ENCODE measurements at places on chromosomes 4 and X.
A peak's percentile ranks its signal among the peaks of the same experiment; 100 is the strongest.

DNA sequence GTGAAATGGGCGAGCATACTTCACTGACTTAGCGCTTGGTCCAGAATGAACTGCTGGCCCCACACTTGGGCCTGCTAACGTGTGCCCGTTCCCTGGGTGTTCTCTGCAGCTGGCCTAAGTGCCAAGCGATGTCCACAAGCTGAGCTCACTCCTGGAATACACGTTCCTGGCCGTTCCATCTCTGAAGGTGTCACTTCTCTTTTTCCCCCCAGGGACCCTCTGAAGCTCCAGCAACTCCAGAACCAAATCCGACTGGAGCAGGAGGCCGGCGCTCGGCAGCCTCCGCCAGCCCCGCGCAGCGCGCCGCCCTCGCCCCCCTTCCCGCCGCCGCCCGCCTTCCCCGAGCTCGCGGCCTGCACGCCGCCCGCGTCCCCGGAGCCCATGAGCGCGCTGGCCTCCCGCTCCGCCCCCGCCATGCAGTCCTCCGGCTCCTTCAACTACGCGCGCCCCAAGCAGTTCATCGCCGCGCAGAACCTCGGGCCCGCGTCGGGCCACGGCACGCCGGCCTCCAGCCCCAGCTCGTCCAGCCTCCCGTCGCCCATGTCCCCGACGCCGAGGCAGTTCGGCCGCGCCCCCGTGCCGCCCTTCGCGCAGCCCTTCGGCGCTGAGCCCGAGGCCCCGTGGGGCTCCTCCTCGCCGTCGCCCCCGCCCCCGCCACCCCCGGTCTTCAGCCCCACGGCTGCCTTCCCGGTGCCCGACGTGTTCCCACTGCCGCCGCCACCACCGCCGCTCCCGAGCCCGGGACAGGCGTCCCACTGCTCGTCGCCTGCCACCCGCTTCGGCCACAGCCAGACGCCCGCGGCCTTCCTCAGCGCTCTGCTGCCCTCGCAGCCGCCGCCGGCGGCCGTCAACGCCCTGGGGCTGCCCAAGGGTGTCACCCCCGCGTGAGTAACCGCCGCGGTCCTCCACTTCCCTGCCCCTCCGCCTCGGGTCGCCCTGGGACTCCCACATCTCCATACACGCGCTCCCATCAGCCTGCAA lies 132.3 kb downstream of the CBR4 start:
- DNase-seq: peak; percentile 42

DNA sequence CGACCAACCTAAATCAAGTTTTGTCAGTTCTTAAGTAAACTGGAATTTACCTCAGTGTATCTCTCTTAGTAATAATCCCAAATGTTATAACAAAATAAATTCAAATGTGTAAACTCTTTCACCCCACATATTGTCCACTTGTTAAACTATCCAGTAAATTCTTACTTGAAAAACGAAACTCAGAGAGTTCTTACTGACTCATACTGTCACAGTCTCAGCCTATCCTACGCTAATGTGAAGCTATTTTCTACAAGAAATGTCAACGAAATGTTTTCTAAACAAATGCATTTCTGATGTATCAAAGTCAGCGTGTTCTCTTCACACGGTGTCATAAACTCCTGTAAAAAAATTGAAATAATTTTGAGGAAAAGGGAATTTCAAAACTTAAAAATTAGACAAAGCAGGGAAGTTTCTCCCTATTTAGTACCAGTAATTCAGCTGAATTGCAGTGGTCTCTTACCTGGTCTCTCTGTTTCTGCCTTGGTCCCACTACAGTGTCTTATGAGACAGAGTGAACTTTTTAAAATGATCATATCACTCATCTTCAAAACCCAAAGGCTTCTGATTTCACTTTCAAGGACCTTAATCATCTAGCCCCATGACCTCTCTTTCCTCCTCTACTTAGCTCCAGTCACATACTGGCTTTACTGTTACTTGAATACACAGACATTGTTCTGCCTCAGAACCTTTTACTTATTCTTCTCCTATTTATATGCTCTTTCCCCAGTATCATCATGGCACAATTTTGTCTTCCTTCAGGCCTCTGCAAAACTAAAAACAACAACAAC lies 63.3 kb downstream of the DCAF8L1 start:
- DNase-seq: no peak

DNA sequence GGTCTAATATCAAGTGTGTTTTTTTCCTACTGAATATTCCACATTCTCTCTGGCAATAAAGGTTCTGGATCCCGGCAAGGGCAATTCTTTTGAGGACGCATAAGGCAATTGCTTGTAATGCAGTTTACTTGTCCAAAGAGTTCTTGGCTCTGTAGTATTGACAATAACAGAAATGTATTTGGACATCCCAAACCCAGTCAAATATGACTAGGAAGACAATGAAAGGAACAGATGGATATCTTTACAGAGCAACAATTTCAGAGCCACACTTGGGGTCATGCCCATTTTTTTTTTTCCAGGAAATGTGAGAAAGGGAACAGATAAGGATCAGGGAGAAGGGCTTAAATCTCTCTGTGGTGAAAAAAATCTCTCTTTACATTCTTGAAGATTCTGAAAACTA lies 12.2 kb downstream of the GK2 start:
- DNase-seq: no peak

GRCh38 chr4:156362581-156362980 lies 408.9 kb upstream of the CTSO start:
- DNase-seq: no peak

DNA sequence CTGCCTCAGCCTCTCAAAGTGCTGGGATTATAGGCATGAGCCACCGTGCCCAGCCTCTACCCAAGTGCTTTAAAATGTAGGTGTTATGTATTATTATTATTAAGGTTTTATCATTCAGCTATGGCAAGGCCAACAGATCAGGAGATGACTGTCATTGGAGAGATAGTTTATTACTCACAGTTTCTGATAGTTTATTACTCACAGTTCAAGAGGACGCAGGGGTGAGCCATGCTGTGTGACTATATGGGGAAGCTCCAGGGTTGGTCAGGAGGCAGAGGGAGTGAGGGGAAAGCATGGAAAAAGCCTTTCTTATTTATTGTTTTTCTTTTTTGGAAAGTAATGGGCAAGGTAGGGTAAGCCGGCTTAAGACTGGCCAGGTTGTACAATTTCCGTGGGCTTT lies 25.4 kb upstream of the ARSD start:
- DNase-seq: no peak

DNA sequence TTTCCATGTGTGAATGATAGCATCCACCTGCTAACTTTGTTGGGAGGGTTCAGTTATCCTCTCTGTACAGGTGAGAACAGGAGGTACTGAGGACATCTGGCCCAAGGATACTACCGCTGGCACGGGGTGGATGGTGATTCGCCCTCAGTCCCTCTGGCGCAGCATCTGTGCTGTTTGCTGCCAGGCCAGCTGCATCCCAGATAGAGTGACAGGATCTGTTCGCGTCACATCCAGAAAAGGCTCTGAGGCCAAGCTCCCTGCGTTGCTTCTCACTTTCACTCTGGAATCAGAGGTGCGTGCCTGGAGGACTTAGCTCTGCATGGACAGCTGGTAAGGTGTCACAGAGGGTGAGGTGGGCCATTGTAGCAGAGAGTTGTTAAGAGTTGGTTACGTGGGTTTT lies 95.4 kb downstream of the TBL1X start:
- no peak for DNase-seq

GRCh38 chr4:20219521-20219920 lies 32.2 kb upstream of the SLIT2 start:
- no peak for DNase-seq

DNA sequence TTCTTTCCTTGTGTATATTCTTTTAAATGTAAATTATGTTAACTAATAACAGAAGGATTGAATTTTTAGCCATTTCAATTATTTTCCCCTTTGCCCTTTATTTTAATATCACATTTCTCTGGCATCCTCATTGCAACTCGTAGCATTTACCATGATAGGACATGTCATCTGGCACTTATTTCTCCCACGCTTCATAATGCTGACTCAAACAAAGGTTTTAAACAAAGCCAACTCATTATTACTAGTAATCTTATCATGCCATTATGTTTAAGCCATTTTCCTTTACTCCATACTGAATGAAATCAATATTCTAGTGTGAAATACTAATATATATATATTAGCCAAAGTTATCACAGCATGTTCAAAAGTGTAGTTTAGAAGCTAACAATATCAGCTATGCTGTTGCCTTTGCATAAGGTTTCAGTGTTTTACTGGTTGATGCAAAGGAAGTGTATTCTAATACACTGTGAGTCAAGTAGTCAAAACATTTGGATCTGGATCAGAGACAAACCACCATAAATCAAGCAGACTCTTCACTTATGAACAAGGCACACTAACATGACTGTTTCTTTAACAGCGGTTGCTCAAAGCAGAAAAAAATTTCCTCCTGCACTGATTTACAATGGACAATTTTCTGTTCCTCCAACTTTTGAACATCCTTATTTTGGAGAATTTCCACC lies 281.6 kb downstream of the SLC7A11 start:
- no peak for DNase-seq

DNA sequence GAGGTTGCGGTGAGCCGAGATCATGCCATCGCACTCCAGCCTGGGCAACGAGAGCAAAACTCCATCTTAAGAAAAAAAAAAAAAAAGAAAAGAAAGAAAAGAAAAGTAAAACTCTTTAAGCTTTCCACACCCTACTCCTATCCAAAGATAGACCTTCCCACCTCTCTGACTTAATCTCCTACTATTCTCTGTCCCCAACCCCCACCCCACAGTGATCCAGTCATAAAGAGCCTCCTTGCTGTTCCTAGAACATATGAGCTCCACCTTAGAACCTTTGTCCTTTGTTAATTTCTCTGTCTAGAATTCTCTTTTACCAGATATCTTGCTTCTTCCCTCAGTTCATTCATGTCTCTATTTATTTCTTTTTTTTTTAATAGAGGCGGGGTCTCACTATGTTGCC lies 30.1 kb upstream of the MSN start:
- no peak for DNase-seq

DNA sequence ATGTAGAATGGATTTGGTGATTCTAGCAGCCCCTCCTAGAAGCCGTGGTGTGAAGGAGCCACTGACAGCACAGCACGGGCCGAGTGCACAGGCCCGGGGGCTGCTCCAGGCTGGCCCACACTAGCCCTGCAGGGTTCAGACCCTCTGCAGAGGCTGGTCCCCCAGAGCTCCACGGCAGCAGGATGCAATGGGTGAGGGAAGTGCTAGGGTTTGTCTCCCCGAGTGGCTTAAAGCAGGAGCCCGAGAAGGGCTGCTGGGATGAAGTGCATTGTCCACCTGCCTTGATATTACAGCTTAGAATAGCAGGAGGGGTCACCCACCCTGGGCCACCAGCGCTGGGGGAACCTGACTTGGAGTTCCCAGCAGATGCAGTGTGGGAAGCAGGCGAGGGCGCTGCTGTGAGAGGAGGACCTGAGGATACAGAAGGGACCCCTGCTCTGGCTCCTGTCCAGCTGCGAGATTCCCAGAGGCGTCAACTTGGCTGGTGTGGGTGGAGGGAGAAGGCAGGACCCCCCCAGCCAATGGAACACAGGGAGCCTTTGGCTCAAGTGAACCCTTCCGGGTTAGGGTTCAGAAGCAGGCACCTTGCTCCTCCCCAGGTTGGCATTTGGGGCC lies 30.0 kb downstream of the WDR1 start:
- DNase-seq: no peak

DNA sequence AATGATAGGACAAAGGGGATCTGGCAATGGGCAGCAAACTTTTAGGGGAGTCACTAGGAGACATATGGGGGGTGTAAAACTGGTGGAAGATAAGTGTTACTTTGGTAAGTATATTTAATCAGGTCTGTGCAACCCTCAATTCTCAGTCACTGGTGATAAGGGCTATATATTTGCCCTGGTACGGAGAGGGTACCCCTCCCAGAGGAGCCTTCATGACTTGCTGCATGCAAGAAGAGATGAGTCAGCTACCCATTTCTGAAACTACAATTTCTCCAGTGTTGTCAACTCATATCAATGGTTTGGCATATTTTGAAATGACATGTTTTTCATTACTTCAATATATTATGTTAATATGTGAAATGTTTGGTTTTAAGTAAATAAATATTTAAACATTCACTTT lies 14.3 kb downstream of the SMARCAD1 start:
- no peak for DNase-seq

DNA sequence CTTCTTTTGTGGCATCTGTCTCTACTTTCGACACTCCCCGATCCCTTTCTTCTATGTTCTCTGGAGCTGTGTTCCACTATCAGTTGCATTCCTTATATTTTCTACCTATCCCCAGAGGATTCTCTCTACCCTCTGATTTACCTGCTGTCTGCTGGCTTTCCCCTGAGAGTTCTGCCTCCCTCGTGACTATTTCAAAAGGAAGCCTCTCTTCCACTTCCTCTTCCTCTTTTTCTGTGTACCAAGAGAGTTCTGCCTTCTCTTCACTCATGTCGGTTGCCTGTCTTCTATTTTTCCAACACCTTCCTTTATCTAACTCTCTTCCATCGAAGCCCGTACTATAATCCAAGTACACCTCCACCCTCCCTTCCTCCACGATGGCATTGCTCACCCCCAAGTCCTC lies 631.7 kb downstream of the SMARCA1 start:
- no peak for DNase-seq
